ENCODE measurements at places on chromosomes 5 and 9. TPM values are rescaled to one million over a fixed set of nuclear protein-coding genes. Genes with fewer than 3 reads are reported as not detected.

OSTF1 gene
- 24.6 TPM for total RNA-seq

HSD17B3 gene
- total RNA-seq = 0.39 TPM

TMEM174 gene
- total RNA-seq = not detected

ZNF462 gene
- total RNA-seq = 34.8 TPM

CDH9 gene
- total RNA-seq = 0.10 TPM

PLPP7 gene
- total RNA-seq = 3.3 TPM

VCAN gene
- total RNA-seq = 0.72 TPM

ANKRD31 gene
- total RNA-seq = not detected

BTF3 gene
- total RNA-seq = 647 TPM

LCN1 gene
- total RNA-seq = not detected

GPBP1 gene
- 54.4 TPM for total RNA-seq

IER5L gene
- total RNA-seq = 44.6 TPM

ABO gene
- 0.10 TPM for total RNA-seq

PCDH12 gene
- not detected for total RNA-seq

FLT4 gene
- 0.44 TPM for total RNA-seq

ANKS6 gene
- 19.6 TPM for total RNA-seq

RHOBTB3 gene
- total RNA-seq = 95.2 TPM

CPLANE1 gene
- 18.1 TPM for total RNA-seq
